ENCODE measurements at places on chromosomes 12 and 14. TPM values are rescaled to one million over a fixed set of nuclear protein-coding genes. Genes with fewer than 3 reads are reported as not detected.

DNA sequence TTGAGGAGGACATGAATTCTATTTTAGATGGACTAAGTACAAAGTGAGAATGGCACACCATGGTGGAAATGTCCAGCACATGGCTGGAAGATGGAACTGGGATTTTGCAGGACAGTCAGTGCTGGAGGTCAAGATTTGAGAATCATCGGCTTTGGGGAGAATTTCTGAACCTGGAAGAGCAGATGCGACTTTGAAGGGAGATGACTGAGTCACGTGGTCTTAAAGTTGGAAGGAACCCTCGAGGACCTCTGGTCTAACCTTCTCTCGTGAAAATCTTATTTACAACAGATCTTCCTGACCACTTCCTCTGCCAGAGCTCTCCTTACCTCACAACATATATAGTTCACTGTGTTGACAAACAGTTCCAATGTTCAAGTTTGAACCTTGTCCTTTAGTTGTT, 415.4 kb downstream of the ATP23 start:
- no peaks in the 10 kb centered on the region for H3K36me3 ChIP-seq
- H3K27ac ChIP-seq, result no peak overlapping the region
- H3K4me1 ChIP-seq, result no peaks in the 10 kb centered on the region
- no peak for DNase-seq
- H3K4me3 ChIP-seq, result no peak overlapping the region

GRCh38 chr12:110379197-110379596, 24.3 kb downstream of the ANAPC7 start:
- no peaks in the 10 kb centered on the region for H3K27me3 ChIP-seq
- no peak for DNase-seq
- H3K36me3 ChIP-seq, result peaks cover 73% of the 10 kb centered on the region
- no peaks in the 10 kb centered on the region for H3K4me1 ChIP-seq
- H3K4me3 ChIP-seq, result no peak overlapping the region

Gene MMP19
- total RNA-seq, result 1.6 TPM

Gene C1RL
- 22.9 TPM for total RNA-seq

Gene PABPN1
- total RNA-seq, result 295 TPM

Gene PLXNC1
- 2.0 TPM for total RNA-seq

DNA sequence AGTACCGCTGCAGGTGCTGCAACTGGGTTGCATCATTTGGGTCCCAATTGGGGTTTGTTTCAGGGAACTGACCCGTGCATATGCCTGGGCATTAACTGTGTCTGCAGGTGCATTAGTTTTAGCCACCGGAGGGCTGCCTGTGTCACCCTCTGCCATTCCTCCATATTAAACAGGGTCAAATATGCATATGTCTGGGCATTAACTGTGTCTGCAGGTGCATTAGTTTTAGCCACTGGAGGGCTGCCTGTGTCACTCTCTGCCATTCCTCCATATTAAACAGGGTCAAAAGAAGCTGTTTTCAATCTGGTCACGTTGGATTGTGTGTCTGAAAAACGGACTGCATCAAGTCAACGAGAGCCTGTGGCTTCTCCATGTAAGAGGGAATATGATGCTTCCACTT, 1317.0 kb downstream of the TMEM121 start:
- H3K36me3 ChIP-seq, result peaks cover 79% of the 10 kb centered on the region
- H3K27me3 ChIP-seq, result peaks cover 14% of the 10 kb centered on the region
- DNase-seq, result no peak
- no peak overlapping the region for H3K27ac ChIP-seq
- no peaks in the 10 kb centered on the region for H3K4me1 ChIP-seq

GRCh38 chr14:33842299-33842698, 108.6 kb downstream of the EGLN3 start:
- H3K36me3 ChIP-seq, result no peaks in the 10 kb centered on the region
- no peak overlapping the region for H3K4me3 ChIP-seq
- H3K27ac ChIP-seq, result no peak overlapping the region
- no peaks in the 10 kb centered on the region for H3K27me3 ChIP-seq
- no peak for DNase-seq

GRCh38 chr12:110200124-110200417, 75.9 kb downstream of the IFT81 start:
- H3K27ac ChIP-seq, result 0 out of 2 replicates have a peak overlapping the region, but pooled peaks have one; percentile 65
- H3K4me3 ChIP-seq, result no peak overlapping the region
- peaks cover 10% of the 10 kb centered on the region for H3K4me1 ChIP-seq
- DNase-seq, result no peak

DNA sequence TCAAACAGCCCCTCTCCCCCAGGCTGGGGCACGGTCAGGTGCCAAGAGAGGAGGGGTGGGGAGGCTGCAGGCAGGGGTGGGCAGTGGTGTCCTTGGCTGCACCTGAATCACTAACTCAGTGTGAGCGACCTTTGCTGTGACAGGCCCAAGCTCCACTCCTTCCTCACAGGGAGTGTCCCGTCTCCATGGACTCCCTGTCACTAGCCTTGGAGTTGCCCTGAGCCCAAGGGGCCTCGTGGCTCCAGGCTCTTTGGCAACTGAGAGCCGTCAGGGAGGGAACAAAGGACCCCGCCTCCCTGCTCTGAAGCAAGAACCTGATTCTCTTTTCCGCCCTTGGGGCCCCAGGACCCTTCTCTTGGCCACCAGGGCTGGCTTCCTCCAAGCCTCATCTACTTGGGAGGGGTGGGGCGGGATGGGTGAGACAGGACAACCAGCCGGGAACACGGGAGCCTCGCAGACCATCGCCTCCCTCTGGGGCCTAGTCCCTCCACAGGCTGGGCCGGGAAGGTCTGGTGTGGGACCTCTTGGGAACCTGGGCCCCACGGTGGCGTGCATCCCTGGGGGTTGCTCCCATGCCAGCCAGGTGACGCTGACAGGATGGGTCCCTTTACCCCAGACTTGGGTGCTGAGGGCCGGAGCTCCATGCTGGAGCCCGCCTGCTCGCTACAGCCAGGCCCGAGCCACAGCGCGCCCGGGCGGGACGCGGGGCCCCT, 935 bp upstream of the ADSS1 start:
- H3K4me1 ChIP-seq, result peaks cover 5% of the 10 kb centered on the region
- no peak overlapping the region for H3K27ac ChIP-seq
- peak; percentile 39 for DNase-seq
- H3K4me3 ChIP-seq, result no peak overlapping the region
- no peaks in the 10 kb centered on the region for H3K27me3 ChIP-seq

DNA sequence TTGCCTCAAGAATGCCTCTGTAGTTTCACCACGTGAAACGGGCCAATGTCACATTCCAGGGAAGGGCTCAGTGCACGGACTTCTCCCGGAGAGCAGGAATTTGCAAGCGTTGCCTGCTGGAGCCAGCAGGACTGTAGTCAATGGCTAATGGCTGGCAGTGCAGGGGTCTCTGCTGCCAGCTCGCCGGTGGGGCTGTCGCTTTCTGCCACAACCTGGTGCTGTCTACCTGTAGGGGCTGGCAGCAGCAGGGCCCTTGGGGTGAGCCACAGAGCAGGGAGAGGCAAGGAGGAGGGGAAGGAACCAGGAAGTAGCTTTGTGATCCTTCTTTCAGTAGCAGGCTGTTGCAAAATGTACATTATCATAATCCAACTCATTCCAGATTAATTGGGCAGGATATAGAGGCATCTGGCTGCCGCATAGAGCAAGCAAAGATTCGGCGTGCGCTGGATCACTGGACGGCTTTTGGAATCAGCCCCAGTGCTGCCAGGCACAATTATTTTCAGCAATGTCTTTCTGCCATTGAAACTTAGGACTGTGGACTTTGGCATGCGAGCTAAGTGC, 114.1 kb downstream of the PAPOLA start:
- H3K27ac ChIP-seq, result no peak overlapping the region
- no peaks in the 10 kb centered on the region for H3K36me3 ChIP-seq
- H3K4me1 ChIP-seq, result peaks cover 10% of the 10 kb centered on the region
- H3K27me3 ChIP-seq, result no peaks in the 10 kb centered on the region

GRCh38 chr12:132423251-132423819, 66.6 kb upstream of the FBRSL1 start:
- H3K27me3 ChIP-seq, result peaks cover 98% of the 10 kb centered on the region
- H3K4me3 ChIP-seq, result no peak overlapping the region
- H3K27ac ChIP-seq, result no peak overlapping the region
- no peaks in the 10 kb centered on the region for H3K4me1 ChIP-seq
- H3K36me3 ChIP-seq, result peaks cover 13% of the 10 kb centered on the region

GRCh38 chr12:51549637-51550036, 41.4 kb upstream of the SCN8A start:
- no peaks in the 10 kb centered on the region for H3K27me3 ChIP-seq
- no peak overlapping the region for H3K4me3 ChIP-seq
- peaks cover 12% of the 10 kb centered on the region for H3K4me1 ChIP-seq
- no peak for DNase-seq

- H3K4me3 ChIP-seq, result no peak overlapping the region
- H3K27me3 ChIP-seq, result no peaks in the 10 kb centered on the region
- H3K4me1 ChIP-seq, result no peaks in the 10 kb centered on the region
- DNase-seq, result no peak
Measured at GRCh38 chr14:101888182-101888581, 76.2 kb upstream of the DYNC1H1 start.

- H3K27me3 ChIP-seq, result no peaks in the 10 kb centered on the region
- DNase-seq, result no peak
- no peak overlapping the region for H3K27ac ChIP-seq
- no peaks in the 10 kb centered on the region for H3K36me3 ChIP-seq
- peaks cover 2% of the 10 kb centered on the region for H3K4me1 ChIP-seq
Measured at GRCh38 chr12:113105606-113106271, 29.8 kb downstream of the RASAL1 start.

Measured in WTC11 (cell line).